ENCODE measurements at places on chromosomes 12 and 14.

- DNase-seq, result no peak
Measured at GRCh38 chr14:24052656-24053547, 1.1 kb downstream of the CARMIL3 start.

- no peak for DNase-seq
Measured at GRCh38 chr14:59116984-59117415, 71.5 kb upstream of the DAAM1 start.

DNA sequence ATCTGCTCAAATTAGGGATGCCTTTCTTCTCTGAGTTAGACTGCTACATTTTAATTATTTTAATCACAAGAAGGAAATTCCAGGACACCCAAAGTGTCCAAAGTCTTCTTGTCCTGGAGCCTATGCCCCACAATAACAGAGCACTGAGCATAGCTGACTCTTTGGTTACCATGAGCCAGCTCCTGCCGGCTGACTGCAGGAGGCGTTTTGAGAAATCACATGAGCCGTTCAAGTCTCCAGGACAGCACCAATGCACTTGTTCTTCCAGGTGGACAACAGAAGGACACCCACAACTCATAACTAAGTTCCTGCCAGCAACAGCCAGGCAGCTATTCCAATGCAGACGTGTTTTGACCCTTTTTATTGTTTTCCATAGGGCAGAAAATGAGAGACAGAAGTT is 46.0 kb upstream of the SRSF5 start:
- no peak for DNase-seq

DNA sequence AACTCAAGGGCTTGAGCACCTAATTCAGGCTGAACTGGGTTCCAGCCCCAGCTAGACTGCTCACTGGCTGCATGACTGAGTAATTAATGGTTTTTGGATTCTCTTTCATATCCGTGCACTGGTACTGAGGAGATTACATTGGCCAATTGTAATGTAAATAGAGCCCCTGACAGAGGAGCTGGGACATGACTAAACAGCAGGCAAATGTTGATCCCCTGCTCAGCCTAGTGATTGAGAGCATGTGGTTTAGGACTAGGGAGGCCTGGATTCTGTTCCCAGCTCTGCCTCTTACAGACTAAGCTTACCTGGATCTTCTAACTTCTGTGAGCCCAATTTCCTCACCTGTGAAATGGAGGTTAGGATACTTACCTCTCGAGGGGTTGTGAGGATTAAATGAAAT is 204.3 kb downstream of the ESR2 start:
- DNase-seq, result no peak

- DNase-seq, result no peak
Measured at GRCh38 chr12:106275458-106275857, 27.1 kb upstream of the TCP11L2 start.

GRCh38 chr12:1188016-1188415 is 197.0 kb downstream of the ERC1 start:
- no peak for DNase-seq

DNA sequence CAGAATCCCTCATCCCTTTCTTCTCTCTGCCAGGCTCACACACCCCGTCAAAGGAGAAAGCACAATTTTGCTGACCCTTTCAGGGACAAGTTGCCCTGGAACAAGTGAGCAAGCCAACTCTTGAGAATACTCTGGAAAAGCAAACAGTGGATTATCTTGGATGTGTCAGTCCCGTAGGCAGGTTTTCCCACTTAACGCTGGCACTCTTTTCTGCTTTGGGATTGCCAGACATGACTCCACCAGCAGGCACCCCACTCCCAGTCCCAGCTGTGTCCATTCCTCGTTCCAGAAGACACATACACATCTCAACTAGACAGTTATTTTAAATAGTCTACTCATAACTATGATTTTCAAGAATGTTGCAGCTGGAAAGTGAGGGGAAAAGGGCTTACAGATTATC is 145.5 kb upstream of the CDKN3 start:
- no peak for DNase-seq

GRCh38 chr12:55925870-55926737 is 1.6 kb downstream of the PYM1 start:
- DNase-seq, result peak; percentile 22

GRCh38 chr14:96393071-96393691 is 1.3 kb downstream of the AK7 start:
- DNase-seq, result no peak

GRCh38 chr12:71662849-71663560 is 643 bp downstream of the ZFC3H1 start:
- DNase-seq, result no peak

- no peak for DNase-seq
Measured at GRCh38 chr12:8678661-8679111, 16.1 kb upstream of the MFAP5 start.
